ENCODE measurements at places on chromosomes 3 and 15.

GRCh38 chr15:94844538-94845389, 613.4 kb downstream of the MCTP2 start:
- DNase-seq = peak; percentile 0

DNA sequence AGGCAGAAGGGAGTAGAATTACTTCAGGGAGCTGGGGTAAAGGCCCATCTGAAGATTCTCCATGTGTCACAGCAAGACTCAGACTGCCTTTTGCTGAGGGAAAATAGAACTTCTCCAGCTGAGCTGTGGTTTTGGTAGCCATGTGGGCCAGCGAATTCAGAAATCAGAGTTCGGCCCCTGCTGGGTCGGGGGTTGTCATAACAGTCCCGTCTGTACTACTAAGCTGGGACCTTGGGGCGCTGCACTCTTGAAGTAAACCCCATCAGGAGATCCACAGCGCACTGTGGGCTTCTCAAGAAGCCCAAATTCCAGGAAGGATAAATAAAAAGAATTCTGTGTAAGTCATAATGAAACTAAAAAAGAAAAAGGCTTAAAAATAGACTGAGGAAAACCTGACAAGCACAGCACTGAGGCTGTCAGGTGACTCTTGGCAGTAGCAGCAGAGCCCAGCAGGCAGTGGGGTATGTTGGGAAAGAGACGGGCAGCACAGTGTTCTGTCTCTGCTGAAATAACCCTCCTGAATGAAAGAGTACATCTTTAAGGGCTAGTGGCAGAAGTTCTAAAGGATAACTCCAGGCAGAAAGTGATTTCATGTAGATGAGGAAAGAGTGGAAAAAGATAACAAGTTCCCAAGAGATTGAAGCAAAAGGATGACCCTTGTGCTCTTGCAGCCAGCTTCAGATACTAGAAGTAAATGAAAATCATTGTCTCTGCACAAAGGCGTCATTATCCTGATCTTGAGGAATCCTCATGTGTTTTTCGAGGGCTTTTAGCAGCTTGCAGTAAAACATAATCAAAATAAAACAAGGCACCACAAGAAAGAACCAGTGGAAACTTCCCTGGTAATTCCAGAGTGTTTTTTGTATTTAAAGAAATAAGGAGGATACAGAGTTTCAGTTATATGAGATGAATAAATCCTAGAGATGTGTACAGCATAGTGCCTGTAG, 74.5 kb downstream of the RAB7A start:
- DNase-seq = peak; percentile 82

DNA sequence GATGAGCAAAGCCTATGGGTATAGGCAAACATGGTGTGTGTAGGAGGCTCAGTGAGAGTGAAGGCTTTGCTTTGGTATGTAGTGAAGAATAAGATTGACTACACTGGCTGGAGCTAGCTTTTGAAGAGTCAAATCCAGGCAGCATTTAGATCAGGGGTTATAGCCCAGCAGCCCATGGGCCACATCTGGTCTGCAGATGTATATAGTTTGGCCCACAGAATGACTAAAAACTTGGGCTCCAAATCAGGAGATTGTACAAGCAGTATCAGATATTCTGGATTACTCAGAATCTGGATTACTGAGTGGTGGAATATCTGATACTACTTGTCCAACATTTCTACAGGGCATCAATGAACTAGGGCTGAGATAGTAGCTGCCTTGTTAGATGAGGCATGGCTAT, 92.9 kb upstream of the FGF7 start:
- DNase-seq = no peak

DNA sequence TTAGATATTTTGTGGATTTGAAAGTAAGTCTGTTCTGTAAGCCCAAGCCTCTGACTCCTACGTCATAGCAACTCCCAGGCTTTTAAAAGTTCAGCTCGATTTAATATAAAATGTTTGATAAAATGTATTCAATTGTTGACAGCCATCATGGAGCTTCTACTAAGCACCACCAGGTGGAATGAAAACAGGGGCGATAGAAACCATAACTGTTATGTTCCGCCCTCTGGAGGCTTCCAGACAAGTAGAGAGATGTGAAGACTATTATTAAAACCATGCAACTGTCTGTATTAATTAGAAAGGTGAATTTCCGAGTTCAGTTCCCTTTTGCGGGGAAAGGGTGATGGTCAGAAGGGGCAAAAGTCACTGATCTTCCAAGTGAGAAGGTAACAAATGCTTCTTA, 292.2 kb downstream of the NR2F2 start:
- no peak for DNase-seq

DNA sequence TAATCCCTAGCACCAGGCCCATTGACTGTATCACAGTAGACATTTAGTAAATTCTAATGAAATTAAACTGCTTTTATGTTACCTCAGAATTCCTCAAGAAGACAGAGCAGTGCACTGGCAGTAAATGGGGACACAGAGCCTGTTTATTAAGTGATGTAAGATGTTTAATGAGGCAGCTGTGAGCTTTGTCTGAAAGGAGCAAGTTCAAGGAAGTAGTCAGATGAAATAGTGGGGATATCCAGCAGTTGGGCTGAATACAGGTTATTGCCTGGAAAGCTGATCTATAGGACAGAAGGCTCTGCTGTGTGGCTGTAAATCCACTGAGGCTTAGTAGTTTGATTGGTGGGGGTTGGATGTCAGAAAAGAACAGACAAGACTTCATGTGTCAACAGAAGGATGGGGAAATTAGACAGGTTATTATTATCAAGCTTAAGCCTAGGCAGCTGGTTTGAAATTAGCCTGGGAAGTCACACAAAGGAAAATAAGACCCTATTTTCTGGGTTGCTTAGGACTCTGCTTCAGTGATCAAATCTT, 62.2 kb downstream of the PFN2 start:
- no peak for DNase-seq

GRCh38 chr3:155919728-155920127, 49.3 kb downstream of the GMPS start:
- no peak for DNase-seq

- no peak for DNase-seq
Observed at GRCh38 chr3:46406443-46406787, 451 bp downstream of the CCR5AS start.

DNA sequence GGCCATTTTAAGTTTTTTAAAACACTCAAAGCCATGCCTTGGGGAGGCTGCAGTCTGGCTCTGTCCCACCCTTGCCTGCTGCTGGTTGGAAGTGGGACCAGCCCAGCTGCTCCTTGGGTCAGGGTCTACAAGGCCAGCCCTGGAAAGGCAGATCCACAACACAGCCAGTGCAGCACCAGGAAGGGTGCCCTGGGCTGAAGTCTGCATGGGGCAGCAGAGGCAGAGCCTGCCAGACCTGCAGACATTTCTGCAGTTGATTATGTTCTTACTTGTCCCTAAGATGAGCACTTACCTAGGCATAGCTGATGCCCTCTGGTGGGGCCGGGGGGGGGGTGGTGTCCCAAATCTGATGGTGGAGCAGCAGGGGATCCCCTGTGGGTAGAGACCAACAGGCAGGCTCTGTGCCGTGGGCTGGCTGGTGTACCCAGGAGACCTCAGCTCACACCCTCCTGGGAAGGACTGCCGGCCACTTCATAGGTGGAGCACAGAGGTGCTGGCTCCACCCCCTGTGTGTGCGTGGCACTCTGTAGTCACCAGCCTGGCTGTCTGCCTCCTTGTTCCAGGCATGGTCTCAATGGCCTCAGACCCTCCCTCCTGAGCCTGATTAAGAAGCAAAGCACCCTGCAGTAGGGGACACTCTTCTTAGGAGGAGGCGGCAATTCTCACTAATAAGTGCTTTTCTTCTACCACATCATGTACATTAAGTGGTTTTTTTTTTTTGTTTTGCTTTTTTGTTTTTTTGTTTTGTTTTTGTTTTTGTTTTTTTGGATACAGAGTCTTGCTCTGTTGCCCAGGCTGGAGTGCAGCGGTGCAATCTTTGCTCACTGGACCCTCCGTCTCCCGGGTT, 97.4 kb upstream of the KLF13 start:
- no peak for DNase-seq

- peak; percentile 16 for DNase-seq
Observed at GRCh38 chr15:93829115-93829870, 402.1 kb upstream of the MCTP2 start.

DNA sequence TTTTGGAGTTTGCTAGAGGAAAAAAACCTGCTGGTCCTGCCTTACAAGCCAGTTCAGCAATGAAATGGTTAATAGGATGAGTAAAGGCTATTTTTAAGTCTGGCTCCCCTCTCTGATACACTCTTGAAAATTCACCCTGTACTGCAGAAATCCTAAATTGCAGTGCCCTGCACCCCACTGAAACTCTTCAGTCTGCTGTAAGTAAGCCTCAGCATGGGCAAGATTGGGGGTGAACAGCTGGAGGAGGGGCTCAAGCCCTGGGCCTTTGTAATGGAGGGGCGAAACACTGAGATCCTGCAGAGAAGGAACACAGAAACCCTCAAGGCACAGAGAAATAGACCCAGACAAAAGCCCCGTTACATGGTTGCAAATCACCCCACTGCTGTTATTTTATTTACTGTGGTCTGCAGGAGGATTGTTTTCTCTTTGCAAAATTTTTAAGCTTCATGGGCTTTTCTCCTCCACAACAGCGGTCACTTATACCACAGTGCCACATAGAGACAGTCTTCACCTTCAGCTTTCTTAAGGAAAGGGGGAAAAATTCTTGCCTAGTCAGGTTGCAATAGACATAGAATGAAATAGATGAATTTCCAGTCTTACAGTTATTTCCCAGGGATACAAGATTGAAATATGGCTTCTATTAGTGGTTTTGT, 45.0 kb downstream of the SOX2 start:
- no peak for DNase-seq

DNA sequence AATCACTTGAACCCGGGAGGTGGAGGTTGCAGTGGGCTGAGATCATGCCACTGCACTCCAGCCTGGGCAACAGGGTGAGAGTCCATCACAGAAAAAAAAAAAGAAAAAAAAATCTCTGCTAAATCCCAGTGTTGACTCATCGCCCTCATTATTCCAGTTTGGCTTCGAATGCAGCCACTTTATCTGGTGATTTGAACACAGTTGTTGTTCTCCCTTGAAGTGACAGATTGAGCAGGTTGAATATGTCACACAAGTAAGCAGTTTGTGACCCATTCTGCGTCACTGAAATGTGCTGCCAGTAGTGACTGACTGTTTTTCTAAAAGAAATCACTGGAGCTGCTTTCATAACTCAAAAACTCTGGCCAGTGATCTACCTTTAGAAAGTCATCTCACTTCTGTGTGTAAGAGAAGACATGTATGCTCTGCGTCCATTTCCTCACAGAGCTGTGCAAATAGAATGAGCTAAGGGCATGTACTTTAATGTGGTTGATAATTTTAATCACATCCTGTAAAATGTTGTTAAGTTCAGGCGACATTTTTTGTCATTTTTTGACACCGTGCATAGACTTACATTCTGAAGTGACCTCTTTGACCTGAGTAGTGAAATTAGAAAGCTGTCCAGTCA, 12.5 kb downstream of the DOCK3 start:
- DNase-seq = no peak

GRCh38 chr15:91209726-91210125, 109.7 kb downstream of the SV2B start:
- no peak for DNase-seq

GRCh38 chr3:99934975-99935797, 117.5 kb downstream of the CMSS1 start:
- DNase-seq = no peak

- no peak for DNase-seq
Observed at GRCh38 chr15:38042707-38043445, 108.4 kb downstream of the TMCO5A start.

GRCh38 chr3:127456471-127457093, 134.0 kb downstream of the TPRA1 start:
- no peak for DNase-seq

DNA sequence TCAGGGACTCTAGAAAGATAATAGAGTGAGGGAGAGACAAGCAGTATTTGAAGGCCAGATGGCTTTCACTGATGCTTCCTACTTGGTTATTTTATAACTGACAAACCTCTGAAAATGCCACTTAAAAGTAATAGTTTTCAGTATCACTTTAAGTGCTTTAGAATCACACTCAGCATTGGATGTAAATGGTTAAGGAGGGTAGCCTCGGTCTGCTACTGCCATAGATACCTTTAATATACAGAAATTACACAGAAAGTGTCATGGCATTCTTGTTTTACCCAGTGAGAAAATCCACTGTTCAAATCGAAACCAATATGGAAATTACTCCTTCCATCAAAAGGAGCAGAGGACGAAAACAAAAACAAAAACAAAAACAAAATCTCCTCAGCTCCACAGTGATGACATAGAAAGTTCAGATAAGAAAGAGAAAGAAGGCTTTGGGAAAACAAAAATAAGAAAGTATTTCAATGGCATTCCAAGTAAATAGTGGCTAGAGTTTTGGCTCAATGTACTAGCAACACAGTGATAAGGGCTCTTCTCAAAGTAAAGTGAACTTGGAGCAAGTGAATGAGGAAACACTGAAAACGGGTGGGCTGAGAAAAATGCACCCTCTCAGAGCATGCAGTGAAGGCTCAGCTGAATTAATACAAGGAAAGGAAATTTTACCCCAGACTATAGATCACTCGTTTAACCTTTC, 43.2 kb upstream of the CD47 start:
- DNase-seq = peak; percentile 63

GRCh38 chr15:62412686-62413085, 247.6 kb upstream of the C2CD4B start:
- DNase-seq = no peak

DNA sequence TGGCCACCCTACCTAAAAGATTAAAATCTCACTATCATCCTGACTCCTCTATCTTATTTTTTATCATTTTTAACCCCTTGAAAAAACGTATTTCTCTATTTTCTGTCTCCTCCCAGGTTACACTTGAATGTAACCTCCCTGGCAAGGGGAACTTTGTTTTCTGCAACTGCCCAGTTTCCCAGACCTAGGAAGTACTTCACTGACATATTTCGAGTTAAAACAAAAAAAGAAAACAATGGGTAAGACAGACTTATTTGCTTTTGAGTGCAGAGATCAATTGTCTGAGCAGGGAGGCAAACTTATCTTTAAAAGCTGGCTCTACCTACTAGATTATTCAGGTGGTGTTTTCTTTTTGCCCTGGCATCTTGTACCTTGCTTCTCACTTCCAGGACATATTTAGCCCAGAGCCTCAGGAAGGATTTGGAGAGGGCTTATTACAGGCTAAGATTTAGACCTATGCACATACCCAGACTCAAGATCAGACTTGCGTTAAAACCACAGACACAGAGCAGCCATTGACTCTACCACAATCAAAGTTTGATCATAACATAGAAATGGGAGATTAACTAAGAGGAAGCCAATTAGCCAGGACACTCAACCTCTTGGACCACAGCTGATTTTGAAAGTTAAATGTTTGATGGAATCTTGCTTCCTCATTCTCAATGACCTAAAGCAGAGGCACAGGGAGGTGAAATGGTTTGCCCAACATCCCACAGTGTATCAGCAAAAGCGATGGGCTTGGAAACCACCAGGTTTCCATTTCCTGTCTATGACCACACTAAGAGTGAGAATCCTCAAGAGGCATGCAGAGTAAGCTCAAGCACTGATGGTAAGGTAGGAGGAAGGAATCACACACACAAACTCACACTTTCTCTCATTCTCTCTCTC, 169.5 kb upstream of the THBS1 start:
- peak; percentile 71 for DNase-seq

DNA sequence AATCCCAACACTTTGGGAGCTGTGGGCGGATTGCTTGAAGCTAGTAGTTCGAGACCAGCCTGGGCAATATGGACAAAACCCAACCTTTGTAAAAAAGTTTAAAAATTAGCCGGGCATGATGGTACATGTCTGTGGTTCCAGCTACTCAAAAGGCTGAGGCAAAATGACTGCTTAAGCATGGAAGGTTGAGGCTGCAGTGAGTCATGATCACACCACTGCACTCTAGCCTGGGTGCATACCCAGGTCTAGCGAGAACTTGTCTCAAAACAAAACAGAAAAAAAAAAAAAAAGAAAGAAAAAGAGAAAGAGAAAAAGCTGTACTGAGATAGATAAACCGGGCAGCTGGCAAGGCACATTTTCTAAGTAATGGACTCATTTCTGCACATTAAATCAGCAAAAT, 10.6 kb downstream of the ARPP19 start:
- DNase-seq = peak; percentile 93
